CD4-positive, alpha-beta T cell treated with Interleukin-1 beta for 1 hour (primary cell): ENCODE measurements at places on chromosomes 13 and 19.

DNA sequence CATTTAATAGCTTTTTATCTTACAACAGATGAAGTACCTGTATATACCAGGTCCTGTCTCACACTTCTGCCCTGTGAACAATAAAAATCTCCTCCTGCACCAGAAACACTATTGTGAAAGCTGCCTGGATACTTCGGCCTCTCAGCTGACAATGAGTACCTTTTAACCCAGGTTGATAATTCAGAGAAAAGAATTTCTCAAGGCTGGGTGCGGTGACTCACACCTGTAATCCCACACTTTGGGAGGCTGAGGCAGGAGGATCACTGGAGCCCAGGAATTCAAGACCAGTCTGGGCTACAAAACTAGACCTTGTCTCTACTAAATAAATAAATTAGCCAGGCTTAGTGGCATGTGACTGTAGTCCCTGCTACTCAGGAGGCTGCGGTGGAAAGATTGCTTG is 65.3 kb upstream of the TM9SF2 start:
- no peak for DNase-seq

DNA sequence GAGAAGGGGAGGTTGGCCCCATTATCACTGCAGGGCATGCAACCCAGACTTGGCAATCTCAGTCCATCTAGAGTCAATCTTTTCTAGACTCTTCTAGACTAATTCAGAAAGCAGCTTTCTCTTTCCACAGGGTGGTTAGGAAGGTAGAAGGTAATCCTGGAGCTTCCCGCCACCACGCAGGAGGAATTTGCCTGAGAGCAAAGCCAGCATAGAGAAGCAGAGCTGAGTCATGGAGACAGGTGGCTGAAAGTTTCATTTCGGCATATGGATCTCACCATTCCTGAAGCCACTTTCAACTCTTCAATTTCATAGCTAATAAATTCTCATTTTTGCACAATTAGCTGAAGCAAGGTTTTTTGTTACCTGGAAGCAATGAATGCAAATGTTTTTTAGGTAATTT is 29.0 kb upstream of the FFAR2 start:
- no peak for DNase-seq

GRCh38 chr19:16024266-16025107 is 51.8 kb upstream of the TPM4 start:
- DNase-seq, result no peak

DNA sequence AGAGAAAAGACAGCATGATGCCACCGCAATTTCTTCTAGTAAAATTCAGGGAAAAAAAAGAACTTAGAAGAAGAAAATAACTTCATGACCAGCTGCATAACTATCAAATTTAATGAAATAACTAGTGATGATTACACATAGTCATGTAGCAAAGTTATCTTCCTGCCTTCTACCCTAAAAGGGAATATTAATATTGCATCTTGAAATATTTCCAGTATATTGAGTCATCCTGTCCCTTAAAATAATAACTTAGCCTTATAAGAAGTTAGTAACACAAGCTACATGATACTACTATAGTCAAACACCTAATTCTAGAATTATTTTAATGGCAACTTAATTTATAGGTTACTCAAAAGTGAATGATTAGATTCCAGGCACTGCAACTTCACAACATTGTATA is 289.2 kb downstream of the KLF12 start:
- no peak for DNase-seq

DNA sequence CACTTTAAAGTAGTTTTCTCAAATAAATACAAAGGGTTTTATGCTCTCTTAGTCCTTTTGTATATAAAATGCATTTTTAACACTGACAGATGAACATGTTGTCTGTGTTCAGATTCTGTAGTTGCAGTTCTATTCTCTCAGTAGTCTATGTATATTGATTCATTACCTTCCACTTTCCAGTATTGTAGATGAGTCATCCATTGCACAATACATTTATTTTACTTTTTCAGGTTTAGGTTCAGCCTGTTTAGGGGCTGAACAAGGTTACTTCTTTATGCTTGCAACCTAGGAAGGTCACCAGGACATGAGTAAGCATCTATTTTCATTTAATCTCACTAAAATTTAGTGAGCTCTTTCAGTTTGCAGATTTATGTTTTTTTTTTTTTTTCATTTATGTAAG is 173.6 kb downstream of the NALCN start:
- no peak for DNase-seq

DNA sequence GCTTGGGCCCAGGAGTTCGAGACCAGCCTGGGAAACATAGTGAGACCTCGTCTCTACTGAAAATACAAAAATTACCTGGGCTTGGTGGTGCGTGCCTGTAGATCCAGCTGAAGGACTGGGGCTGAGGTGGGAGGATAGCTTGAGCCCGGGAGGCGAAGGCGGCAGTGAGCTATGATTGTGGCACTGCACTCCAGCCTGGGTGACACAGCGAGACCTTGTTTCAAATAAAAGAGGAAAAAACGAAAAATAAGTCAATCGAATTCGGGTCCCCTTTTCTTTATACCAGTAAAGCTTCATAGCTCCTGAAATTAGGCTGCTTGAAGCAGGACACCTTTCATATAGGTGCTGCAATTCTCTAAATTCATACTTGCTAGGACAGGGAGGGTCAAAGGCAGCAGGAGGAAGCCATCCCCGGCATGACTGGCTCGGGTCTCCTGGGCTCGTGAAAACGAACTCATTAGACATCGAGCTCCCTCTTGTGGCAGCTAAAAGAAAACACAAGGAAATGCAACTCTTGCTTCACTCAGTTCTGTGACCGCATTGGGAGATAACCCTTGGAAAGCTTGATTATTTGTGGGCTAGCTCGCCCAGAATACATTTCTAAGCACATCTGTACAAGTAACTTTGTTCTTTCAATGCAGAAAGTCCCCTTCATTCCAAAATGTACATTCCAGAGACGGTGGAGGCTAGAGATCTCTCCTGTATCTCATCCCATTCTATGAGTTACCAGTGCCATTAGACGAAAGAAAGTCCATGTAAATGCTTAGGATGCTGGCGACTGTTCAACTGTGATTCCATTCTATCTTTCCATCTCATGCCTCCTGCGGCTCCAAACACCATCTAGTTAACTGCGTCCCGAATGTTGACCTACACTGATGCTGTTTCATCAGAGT is 16.8 kb downstream of the FPR2 start:
- peak; percentile 43 for DNase-seq

GRCh38 chr19:46180701-46181387 is 32.8 kb downstream of the IGFL2 start:
- DNase-seq, result no peak

DNA sequence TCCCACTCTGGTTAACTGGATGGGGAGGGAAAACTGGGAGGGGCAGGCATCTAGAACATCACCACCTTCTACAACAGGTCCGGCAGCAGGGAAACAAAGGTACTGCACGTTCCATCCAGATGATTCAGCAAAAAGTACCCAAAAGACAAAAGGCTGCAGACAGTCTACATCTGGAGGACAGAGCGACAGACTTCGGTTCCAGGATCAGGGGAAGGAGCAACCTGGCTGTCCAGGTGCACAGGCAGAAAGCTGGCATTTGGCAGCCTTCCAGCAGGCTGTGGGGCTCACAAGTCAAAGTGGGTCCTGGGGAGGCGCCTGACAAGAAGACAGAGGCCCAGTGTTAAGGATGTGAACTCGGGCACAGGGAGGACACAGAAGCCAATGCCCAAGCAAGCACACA is 202.9 kb downstream of the SUCLA2 start:
- DNase-seq, result no peak

- no peak for DNase-seq
These were observed 6.8 kb downstream of the LILRA1 start for GRCh38 chr19:54600212-54600611.

- no peak for DNase-seq
These were observed 11.6 kb upstream of the ZNF431 start for GRCh38 chr19:21130097-21130775.

GRCh38 chr19:46741447-46741846 is 4.4 kb upstream of the FKRP start:
- no peak for DNase-seq

- DNase-seq, result no peak
These were observed 259.5 kb downstream of the COL4A1 start for GRCh38 chr13:110047496-110047895.

GRCh38 chr13:75153386-75153785 is 328.6 kb downstream of the TBC1D4 start:
- DNase-seq, result no peak

- no peak for DNase-seq
These were observed 6.6 kb downstream of the NDUFB7 start for GRCh38 chr19:14565298-14565679.

DNA sequence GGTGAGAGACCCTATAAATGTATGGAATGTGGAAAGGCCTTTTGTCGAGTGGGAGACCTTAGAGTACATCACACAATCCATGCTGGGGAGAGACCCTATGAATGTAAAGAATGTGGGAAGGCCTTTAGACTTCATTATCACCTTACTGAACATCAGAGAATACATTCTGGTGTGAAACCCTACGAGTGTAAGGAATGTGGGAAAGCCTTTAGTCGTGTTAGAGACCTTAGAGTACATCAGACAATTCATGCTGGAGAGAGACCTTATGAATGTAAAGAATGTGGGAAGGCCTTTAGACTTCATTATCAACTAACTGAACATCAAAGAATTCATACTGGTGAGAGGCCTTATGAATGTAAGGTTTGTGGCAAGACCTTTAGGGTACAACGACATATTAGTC is 17.1 kb downstream of the ZNF546 start:
- DNase-seq, result no peak

GRCh38 chr13:48446464-48446863 is 33.6 kb upstream of the LPAR6 start:
- no peak for DNase-seq

DNA sequence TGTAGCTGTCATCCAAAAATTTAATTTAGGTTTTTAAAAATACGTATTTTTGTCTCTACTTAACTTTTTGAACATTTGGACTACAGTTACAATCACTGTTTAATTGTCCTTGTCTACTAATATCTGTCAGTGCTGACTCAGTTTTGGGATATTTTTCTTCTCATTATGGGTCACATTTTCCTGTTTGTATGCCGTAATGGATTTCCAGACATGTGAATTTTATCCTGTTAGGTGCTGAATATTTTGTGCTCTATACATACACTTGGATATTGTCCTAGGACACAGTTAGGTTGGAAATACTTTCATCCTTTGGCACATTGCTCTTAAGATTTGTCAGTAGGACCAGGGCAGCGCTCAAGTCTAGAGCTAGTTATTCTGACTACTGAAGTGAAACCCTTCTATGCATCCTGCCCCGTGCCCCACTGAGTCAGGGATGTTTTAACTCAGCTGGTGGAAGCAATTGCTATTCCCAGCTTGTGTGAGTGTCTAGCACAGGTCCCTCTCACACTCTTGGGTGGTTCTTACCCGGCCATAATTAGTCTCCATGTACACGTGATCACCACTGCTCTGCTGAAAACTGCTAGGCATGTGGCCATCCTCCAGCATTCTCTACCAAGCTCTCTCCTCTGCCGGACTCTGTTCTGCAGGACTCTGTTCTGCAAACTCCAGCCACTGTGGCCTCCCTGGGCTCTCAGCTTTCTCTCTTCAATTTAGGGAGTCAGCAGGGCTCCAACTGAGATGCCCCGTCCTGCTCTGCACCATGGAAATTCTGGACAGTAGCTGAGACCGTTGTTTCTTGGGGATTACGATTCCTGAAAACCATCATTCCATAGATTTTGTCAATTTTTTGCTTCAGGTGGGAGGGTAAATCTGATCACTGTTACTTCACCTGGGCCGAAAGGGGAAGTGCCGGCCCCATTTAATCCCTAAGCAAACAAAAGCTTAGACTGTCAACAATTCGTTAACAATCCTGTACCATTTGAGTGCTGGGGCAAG is 11.1 kb downstream of the PROZ start:
- no peak for DNase-seq

- no peak for DNase-seq
These were observed 60.2 kb downstream of the PEX11G start for GRCh38 chr19:7428651-7429113.

GRCh38 chr13:109331011-109331433 is 455.4 kb downstream of the IRS2 start:
- no peak for DNase-seq

GRCh38 chr13:31870511-31870910 is 131.2 kb downstream of the RXFP2 start:
- DNase-seq, result no peak

DNA sequence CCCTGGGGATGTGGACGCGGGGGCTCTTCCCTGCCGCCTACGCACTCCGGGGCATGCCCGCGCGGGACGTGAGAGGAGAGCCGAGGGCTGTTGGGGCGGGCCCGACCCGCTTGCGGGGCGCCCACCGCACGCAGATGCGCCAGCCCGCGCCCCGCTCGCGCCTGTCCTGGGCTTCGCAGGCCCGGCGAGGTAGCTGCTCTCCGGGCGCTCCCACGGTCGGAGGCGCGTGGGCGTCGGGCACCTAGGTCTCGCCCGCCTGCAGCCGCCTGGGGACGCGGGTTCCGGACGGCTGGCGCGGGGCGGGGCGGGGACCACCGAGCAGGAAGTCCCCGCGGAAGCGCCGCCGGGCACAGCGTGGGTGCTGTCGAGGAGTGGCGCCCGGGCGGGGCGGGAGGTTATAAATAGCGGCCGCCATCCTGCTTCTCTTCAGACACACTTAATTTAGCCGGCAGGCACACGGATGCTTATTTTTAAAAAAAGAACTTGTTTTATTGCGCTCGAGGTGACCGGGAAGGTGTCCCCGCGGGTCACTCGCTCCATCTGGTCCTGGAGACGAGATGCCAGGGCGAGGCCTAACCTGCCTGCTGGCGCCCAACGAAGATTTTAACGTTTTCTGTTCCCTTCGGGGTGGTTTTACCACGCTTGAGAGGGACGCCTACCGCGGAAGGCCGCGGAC is 561 bp upstream of the GJA3 start:
- peak; percentile 75 for DNase-seq

DNA sequence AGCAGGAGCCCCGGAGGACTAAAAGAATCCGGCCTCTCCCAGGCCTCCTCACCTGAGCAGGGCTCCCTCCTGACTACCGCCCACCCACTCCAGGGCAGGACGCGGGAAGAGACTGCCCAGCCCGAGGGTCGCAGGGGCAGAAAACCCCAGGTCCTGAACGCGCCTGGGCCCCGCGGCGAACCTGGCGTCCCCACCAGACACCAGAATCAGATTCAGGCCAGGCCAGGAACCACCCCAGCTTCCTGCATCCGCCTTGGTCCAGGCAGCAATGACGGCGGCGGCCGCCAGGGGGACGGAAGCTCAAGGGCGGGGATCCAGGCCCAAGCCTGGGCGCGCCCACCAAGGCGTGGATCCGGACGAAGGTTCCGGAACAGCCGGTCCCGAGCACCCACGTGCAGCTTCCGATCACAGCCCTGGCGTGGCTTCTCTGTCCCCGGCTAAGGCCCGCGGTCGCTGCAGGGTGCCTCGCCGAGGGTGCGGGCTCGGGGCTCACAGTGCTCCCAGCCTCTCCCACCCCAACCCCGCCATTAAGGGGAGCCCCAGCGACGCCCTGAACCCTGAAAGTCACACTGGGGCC is 3.6 kb downstream of the LGALS7 start:
- DNase-seq, result peak; percentile 91

- DNase-seq, result no peak
These were observed 62.8 kb upstream of the PCDH9 start for GRCh38 chr13:67292886-67293285.
